Activated naive CD4-positive, alpha-beta T cell treated with Interleukin-2 at 50 U/mL for 16 hours (primary cell): ENCODE measurements at places on chromosomes 5 and 9.
A peak's percentile ranks its signal among the peaks of the same experiment; 100 is the strongest.

- DNase-seq: no peak
These were observed 593.4 kb upstream of the RGMB start for GRCh38 chr5:98179791-98180755.

GRCh38 chr5:30438785-30439184, 754.7 kb upstream of the CDH6 start:
- DNase-seq: no peak

DNA sequence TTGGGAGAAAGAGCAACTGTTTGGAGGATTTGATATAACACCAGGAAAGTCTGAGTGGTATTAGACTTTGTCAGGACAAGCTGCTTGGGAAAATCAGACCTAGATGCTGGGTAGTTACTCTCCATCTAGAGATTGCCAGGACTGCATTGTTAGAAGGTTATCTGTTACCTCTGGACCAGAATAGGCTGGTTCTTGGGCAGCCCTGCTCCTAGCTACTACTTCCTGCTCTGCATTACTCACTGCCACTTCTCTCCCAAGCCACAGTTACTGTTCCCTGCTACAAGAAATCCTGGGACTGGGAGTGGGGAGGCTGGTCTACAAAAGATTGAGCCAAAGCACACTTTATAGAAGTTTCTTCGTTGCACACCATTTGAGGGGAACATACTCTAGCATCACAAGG, 95.5 kb upstream of the KCNN2 start:
- DNase-seq: no peak

- no peak for DNase-seq
These were observed 64.4 kb upstream of the COL15A1 start for GRCh38 chr9:98879094-98879962.

GRCh38 chr5:113003763-113004162, 27.2 kb downstream of the DCP2 start:
- no peak for DNase-seq

DNA sequence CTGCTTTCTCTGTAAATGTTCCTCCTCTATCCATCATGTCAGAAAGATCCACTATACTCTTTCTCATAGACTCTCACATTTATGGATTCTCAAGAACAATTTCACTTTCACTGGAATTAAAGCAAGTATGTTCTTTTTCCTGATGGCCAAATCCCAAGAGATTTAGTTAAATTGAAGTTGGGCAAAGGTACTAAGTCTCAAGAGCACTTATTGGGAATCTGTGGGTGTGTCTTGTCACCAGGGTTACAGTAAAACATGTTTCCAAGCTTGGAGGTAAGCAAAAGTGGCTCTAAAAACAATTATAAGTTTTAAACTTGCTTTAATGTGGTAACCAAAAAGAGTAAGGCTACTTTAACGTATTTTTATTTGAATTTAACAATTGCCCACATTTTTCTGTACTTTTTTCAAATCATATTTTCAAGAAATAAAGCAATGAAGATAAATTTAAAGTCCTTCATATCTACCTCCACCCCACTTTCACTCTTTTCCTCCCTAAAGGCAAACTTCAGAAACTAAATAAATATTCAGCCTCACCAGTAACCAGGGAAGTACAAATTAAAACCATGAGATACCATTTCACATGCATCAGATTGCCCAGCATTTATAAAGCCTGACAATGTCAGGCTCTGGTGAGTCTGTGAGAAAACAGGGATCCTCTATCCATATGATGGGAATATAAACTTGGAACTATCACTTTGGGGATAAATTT, 387.4 kb downstream of the CETN3 start:
- DNase-seq: no peak

DNA sequence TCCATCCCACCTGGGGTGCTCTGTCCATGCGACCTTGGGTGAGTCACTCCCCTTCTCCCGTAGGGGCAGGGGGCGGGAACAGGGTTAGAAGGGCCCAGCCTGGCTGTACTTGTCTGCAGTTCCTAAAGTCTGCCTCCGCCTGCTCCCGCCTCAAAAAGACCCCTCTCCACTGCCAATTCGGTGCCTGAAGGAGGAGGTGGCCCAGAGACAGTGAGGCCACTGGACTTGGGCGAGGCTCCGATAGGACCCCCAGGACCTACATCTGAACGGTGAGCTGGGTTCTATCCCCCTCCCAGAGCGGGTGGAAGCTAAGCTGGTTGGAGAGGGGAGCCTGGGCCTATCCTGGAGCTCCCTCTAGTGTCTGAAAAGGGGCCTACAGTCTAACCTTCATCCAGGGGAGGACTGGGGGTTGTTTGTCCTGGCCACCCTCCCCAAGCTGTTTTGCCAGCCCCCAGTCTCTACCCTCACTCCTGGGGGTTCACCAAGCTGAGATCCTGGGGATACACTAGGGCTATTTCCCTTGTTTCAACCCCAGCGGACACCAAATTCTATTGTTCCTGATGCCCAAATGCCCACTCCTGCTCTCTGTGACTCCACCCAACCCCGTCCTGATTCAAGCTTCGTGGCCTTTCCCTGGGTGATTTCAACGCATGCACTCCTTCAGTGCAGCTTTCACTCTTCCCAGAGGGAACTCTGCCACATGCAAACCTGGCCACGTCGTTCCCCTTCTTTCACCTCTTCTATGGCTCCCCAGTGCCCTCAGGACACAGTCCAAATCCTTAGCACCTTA, 6.1 kb upstream of the CRB2 start:
- DNase-seq: peak; percentile 62

DNA sequence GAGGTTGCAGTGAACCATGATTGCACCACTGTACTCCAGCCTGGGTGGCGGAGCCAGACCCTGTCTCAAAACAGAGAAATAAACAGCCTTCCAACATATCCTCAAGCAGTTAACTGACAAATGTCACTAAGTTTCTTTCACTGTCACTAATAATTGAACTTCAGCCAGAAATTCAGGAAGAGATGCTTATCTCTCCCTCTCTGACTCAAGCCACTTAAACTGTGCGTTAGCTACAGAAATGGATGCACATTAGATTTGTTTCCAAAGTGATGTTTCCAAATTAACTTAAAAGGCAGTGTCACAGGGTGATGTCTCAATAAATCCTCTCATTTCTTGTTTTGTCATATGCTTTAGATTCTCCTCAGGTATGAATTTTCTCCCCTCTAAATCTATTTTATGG, 164.9 kb downstream of the KDM4C start:
- DNase-seq: no peak

DNA sequence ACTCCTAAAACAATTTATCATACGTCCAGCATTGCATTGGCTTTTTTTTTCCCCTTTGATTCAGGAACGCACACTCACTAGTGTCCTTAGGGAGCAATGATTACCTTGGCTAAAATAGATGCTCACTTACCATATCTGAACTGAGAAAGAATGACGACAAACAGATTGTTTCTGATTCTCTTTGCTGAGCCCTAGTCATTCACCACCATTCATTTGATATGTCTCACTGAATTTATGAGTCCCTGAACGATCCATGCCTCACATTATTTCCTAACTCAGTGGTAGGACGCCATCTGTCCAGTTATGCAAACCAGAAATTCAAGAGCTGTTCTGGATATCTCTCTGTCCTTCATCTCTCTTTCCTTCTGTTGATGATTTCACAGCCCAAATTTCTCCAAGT, 39.3 kb upstream of the DAB2 start:
- no peak for DNase-seq

DNA sequence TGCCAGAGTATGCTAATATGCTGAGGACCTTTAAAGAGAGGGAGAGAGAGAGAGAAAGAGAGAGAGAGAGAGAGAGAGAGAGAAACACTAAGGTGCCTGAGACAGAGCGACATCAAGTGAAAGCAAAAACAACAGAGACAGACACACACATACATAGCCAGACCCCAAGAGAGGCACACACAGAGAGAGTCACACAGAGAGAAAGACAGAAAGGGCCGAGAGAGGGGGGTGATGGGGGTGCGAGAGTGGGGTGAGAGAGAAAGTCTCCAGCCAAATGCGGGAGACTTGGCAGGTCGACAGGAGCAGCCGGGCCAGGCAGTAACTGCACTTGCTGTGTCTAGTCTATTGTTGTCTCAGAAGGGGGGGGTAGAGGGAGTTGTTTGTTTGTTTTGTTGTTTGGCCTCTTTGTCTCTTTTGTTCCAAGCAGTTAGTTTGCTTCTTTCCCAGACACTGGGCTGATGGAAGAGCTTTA, 30.1 kb upstream of the NFIB start:
- DNase-seq: no peak

GRCh38 chr5:10489810-10490426, 48.2 kb downstream of the ROPN1L start:
- DNase-seq: no peak

DNA sequence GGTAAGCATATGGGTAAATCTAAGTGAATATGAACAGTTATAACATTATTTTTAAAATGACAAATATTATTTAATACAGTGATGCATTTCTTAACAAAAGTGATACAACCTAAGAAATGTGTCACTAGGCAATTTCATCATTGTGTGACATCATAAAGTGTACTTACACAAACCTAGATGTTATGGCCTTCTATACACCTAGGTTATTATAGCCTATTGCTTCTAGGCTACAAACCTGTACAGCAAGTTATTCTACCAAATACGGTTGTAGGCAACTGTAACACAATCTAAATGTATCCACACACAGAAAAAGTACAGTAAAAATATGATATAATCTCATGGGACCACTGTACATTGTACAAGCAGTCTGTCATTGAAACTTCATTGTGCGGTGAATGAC, 48.3 kb downstream of the STRBP start:
- DNase-seq: no peak

DNA sequence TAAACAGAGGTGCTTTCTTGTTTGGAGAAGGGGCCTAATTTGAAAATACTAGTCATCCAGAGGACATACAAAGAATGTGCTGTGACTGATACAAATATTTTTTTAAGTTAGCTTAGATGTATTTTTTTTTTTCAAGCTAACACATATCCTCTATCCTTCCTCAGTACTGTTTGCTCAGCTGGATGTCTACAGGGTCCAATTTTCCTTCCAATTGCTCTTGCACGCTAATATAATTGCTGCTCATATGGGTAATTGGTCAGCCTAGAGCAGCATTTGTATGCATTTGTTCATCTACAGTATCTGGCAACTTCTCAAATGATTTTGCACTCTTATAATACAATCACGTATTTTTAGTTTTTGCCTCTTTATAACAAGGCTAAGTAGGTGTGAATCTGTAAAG, 84.7 kb downstream of the ZDHHC21 start:
- no peak for DNase-seq

- no peak for DNase-seq
These were observed 548.6 kb upstream of the TLE4 start for GRCh38 chr9:79023134-79023580.

DNA sequence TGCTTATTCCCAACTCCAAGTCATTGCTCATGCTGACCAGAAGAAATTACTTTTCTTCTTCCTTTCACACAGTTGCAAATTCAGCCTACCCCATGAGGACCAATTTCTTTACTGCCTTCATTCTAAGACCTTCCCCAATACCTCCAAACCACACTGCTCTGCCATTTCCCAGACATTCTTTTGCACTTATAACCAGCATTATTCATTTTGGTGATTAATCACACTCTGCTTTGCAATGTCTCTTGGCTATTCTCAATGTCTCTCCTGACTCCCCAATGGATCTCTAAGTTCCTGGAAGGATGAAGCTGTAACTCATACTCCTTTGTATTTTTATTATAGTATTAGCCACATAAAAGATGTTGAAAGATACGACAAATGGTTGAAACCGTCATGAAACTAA, 105.7 kb upstream of the RANBP3L start:
- DNase-seq: no peak

DNA sequence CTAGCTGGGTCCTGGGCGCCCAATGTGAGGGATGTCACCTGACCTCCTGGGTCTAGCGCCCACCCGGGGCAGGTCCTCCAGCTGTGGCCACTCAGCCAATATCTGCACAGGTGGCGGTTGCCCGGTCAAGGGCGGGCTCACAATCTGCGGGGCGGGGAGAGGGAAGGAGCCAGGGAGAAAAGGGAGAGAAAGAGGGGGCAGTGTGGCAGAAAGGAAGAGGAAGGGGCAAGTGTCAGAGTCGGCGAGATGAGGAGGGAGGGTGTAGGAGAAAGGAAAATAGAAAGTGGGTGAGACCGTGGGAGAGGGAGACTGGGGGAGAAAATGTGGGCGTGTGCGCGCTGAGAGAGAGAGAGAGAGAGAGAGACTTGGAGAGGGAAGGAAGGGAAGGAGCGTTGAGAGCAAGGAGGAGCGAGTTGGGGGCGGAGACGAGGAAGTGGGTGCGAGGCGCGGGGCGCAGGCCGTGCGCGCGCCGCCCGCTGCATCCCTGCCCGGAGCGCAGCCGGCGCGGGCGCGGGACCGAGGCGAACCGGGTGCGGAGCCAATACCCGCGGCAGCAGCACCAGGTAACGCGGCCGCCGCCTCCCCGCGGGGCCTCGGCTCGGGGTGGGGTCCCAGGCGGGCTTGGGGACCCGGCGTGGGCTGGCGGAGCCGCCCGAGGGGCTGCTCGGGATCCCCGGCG, at the start of gene HRH2:
HRH2 (plus strand) TSS at position 479 of the 679 bp plus-strand sequence. CDS start 25,163 bp downstream, outside the sequence.
- DNase-seq: peak; percentile 49

- no peak for DNase-seq
These were observed 11.9 kb downstream of the ROPN1L start for GRCh38 chr5:10453545-10453944.

- DNase-seq: no peak
These were observed 40.2 kb downstream of the YIPF5 start for GRCh38 chr5:144130306-144130705.

DNA sequence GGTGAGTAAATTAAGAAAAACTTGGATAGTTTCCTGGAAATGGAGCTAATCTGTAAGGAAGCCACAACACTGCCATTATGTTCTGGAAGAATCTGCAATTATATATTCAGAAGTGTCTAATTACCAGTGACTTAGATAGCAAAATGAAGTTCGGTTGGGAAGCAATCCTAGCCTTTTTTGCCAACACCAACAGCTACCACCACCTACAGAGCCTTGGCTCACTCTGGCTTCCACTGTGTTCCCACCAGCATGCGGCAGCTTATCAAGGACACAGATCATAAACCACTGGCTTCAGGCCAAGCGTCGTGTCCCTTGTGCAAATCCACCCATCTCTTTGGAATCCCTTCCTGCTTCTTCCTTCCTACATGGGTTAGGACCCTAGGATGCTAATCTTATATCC, 118.0 kb upstream of the PCA3 start:
- DNase-seq: no peak

DNA sequence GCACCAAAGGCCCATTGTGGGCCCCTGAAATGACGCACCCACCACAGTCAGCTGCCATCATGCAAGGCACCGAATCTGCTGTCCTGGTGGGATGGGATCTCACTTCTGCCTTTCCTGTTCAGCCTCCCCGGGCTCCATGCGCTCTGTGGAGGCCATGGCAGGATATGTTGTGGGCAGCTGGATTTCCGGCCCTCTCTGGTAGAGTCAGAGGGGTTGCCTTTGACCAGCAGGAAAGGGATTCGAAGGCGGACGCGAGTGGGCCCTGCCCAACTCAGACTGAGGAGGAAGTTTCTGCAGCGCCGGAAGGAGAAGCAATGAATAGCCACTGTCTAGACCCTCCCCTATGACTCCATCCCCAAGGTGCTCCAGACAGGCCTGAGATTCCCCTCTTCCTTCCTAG, 35.5 kb downstream of the GADD45G start:
- DNase-seq: no peak
